ENCODE measurements at places on chromosomes 1 and 21. TPM values are rescaled to one million over a fixed set of nuclear protein-coding genes. Genes with fewer than 3 reads are reported as not detected.

The ADORA3 gene
- not detected for total RNA-seq

The RHBDL2 gene
- 0.91 TPM for total RNA-seq

The OSCP1 gene
- 8.6 TPM for total RNA-seq

The CCDC190 gene
- total RNA-seq, result 1.8 TPM

The WNT2B gene
- total RNA-seq, result 4.7 TPM

The TNFRSF8 gene
- not detected for total RNA-seq

The GJA9 gene
- total RNA-seq, result 0.07 TPM

The CA14 gene
- not detected for total RNA-seq

The MRPL55 gene
- 50.7 TPM for total RNA-seq

The KLHL20 gene
- 43.1 TPM for total RNA-seq

The PEAR1 gene
- total RNA-seq, result 12.7 TPM

The EPHB2 gene
- total RNA-seq, result 12.2 TPM

The PGD gene
- 156 TPM for total RNA-seq

The LCE2C gene
- not detected for total RNA-seq

The KRTAP21-2 gene
- total RNA-seq, result not detected

The TNNI3K gene
- not detected for total RNA-seq

The TMCO4 gene
- total RNA-seq, result 10.5 TPM

The OR2T27 gene
- not detected for total RNA-seq

Data from smooth muscle cell of the pulmonary artery (primary cell).